HTR-8/SVneo (cell line): ENCODE measurements at places on chromosomes 6 and 20.
A peak's percentile ranks its signal among the peaks of the same experiment; 100 is the strongest.

DNA sequence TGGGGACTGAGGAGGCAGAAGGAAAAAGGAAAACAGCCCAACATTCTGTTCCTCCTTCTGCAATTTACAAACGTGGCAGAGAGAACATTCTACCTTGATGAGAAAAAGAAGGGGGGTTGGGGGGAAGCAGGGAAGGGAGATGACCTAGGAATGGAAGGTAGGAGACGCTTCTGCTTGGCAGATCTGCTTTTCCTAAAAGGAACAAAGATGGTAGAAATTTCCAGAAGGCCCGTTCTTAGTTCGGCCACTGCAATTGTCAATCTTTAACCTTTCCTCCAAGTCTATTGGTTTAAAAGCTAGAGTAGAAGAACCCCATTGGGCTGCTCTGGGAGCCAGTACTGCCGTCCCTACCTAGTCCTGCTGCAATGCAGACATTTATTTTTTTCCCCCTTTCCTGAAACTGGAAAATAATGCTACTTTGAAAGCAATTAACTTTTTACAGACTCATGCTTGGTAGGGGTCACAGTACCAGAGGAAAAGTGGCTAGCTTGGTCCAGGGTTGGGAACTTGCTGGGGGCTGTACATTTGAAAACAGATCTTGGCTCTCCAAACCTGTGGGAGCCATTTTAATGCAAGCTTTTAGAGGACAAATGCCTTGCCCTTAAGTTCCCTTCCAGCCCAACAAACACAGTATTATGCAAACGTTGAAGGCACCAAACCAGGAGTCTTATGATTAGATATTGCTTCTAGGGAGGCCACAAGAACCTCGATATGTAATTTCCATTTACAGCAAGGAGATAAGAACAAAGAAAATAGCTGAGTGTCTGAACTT lies 2.6 kb downstream of the ZMYND8 start:
- DNase-seq, result no peak

DNA sequence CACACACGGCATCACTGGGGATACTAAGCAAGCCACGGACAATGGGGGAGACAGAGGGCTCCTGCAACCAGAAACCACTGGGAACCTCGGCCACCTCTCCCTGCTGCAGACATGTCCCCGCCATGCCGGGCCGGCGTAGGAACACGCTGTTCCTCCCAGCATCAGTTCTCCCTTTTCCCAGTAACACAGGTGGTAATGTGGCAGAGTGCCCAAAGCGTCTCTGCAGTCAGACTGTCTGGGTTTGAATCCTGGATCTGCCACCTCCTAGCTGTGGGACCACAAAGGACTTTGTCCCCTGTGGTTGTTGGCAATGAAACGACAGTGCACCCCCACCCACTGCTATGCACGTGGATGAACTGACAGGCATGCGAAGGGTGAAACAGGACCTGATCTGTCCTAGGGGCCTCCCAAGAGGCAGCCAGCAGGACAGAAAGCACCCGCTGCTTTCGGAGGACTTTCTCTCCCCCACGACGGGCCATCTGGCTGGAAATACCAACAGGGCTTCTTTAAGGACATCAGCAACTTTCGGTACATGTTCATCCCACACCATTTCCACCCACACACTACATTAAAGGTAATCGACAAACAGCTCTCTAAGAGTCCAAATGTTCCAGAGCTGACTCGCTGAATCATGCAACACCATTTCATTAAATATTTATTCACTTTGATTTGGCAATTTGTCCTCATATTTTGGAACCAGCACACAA lies 74.1 kb downstream of the SULF2 start:
- no peak for DNase-seq

DNA sequence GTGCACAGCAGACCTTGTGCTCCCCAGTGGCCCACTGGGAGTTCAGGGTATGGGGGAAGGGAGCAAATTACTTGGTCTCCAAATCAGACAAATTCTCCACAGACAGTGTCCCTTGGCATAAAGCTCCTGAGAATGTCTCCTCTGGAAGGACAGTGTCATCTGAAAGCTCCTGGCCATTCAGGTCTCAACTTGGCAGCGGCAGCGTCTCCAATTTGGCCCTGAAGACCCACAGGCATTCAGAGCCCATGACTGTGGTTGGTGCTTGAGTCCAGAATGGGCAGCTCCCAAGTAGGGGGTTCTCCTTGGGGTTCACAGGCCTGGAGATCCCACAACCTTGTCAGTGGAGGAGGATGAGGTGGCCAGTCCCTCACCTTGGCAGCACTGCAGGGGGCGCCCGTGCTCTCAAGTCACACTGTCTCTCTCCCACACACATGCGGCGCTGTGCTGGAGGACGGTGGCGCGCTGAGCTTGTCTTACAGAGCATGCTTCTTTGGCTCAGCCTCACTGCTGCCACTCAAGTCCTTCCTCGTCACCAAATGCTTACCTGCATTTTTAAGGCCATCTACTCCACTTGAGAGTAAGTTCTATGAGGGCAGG lies 20.7 kb downstream of the DYNLRB1 start:
- no peak for DNase-seq

- DNase-seq, result no peak
These were observed 209.9 kb upstream of the PRND start for GRCh38 chr20:4511776-4512175.

GRCh38 chr6:33217681-33218080 lies 9.4 kb downstream of the RING1 start:
- DNase-seq, result no peak

DNA sequence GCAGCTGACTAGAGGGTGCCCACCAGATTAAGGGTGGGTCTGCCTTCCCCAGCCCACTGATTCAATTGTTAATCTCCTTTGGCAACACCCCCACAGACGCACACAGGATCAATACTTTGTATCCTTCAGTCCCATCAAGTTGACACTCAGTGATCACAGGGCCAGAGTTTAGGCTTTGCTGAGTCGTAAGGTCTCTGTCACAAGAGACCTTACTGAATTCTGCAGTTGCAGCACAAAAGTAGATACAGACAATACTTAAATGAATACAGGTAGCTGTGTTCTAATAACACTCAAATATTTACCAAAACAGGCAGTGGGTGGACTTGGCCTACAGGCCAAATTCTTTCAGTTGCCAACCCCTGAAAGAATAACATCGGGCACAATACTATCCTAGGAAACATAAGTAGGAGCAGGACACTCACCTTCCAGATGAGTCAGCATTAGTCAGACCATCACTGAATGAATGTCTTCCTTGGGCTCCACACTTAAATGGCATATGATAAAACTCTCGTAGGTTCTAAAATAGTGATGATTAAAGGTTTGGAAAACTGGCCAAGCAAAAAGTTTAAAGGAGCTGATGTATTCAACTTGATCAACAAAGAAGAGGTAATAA lies 190.0 kb downstream of the UBE3D start:
- DNase-seq, result peak; percentile 65

DNA sequence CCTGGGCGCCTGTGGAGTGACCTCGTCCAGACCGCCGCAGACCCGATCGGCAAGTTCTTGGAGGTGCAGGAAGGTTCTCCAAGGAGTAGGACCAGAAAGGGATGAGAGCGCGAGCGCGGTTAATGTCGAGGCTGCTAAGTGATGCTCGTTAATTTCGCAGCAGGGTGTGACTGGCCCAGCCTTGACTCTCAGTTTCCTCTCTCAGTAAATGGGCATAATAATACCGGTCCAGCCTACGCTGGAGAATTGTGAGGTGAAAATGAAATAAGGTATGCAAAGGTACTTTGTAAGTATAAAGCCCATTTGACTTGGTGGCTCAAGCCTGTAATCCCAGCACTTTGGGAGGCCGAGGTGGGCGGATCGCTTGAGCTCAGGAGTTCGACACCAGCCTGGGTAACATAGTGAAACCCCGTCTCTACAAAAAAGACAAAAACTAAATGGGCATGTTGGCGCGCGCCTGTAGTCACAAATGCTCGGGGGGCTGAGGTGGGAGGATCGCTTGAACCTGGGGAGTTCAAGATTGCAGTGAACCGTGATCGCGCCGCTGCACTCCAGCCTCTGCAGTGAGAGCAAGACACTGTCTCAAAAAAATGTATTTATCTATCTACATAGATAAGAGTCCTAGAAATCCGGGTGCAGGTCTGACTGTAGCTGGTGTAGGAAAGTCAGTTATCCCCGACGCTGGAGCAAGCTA lies 634 bp upstream of the BTBD9 start:
- no peak for DNase-seq

DNA sequence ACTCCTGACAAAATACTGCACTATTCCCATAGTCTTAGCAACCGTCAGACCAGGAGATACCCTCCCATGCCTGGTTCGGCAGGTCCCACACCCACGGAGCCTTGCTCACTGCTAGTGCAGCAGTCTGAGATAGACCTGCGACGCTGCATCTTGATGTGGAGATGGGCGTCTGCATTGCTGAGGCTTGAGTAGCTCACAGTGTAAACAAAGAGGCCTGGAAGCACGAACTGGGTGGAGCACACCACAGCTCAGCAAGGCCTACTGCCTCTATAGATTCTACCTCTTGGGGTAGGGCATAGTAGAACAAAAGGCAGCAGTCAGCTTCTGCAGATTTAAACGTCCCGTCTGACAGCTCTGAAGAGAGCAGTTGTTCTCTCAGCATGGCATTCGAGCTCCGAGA lies 25.4 kb downstream of the TMEM244 start:
- no peak for DNase-seq

DNA sequence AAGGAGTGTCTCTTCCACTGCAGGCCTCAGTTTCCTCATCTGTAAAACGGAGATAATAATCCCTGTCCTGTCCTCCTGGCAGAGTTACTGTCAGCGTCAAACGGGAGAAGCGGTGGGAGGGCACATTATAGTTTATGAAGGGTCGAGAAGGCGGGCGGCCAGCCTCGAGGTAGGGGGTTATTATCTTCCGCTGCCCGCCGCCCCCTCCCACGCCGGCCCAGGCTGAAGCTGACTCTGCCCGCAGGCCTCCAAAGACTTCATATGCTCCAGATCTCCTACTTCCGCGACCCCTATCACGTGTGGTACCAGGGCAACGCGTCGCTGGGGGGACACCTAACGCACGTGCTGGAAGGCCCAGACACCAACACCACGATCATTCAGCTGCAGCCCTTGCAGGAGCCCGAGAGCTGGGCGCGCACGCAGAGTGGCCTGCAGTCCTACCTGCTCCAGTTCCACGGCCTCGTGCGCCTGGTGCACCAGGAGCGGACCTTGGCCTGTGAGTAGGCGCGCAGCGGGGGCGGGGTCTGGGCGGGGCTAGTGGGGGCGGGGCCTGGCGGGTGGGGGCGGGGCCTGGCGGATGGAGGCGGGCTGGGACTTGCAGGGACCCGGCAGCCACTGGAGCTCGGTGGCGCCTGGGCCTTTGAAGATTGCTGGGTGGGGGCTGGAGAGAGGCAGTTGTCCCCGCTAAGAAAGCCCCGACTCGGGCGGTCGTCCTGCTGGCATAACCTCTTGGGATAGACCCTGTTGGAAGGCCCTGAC lies 2.8 kb downstream of the PROCR start:
- no peak for DNase-seq

GRCh38 chr6:85404564-85405174 lies 45.2 kb upstream of the NT5E start:
- peak; percentile 68 for DNase-seq

- no peak for DNase-seq
These were observed 78.6 kb downstream of the HIVEP1 start for GRCh38 chr6:12090714-12091113.

GRCh38 chr6:32940656-32941213 lies at the start of gene HLA-DMB:
TSS of gene HLA-DMB (minus strand) at chr6:32941028. CDS start at chr6:32940807, 221 bp downstream.
- peak; percentile 85 for DNase-seq

- no peak for DNase-seq
These were observed 5.3 kb downstream of the IDH3B start for GRCh38 chr20:2658414-2659354.

GRCh38 chr6:132190097-132190814 lies 211.0 kb downstream of the MOXD1 start:
- no peak for DNase-seq

DNA sequence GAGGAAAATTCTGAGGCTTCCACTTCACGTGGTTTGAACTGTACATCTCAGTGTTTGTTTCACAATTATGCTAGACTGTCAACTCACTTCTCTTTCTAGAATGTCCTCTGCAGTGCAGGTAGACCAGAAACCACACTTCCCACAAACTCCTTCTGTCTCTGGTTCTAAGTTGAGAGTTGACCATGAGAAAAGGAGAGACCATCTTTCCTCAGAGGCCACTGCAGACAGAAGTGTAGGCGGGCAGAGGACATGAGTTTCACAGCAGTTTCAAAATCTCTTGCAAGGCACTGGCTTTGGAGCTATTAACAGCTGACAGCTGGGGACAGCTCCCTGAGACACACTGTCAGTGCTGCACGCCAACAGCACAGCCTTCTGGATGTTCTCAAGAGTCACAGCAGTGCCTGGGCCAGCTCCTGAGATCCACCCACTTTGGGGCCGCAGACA lies 55.4 kb upstream of the MOXD1 start:
- DNase-seq, result no peak

DNA sequence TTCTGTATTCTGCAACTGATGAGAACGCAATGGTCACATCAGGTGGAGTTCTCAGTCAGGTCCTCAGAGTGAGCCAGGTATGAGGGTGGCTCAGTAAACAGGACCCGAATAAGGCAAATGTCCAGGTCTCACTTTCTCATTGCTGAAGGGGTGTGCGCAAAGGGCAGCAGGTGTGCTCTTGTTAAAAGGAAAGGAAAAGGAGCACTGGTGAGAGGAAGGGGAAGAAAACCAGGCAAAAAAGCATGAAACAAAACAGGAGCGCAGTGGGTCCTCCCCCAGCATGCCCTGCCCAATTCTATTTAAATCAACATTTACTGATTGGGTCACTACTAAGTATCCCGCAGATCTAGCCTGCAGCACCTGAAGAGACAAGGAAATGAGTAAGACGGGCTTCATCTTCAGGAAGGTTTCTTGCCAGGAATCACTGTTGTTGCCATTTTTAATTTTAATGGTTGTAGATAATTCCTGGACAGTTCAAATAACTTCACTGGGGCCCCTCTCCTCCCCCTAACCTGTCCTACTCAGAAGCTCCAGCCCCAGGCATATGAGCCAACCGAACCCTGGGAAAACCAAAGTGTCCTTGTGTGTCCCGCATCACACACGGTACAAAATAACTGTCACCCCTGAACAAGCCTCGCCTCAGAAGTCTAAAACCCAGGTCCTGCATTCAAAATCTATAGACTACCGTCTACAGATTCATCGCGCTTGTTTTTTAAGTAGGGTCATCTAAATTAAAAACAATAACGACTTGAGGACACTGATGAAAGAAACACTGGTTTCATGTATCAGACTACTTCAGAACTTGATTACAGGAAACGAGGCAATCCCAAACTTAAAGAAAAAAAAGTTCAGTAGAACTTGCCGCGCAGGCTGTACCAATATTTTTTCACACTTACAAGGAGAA lies 980 bp downstream of the MBOAT1 start:
- DNase-seq, result peak; percentile 27

- no peak for DNase-seq
These were observed 144.8 kb upstream of the ENPP5 start for GRCh38 chr6:46315589-46315988.

GRCh38 chr20:34581341-34582184 lies 23.0 kb downstream of the MAP1LC3A start:
- DNase-seq, result no peak
